ENCODE measurements at places on chromosomes 2 and 18.

DNA sequence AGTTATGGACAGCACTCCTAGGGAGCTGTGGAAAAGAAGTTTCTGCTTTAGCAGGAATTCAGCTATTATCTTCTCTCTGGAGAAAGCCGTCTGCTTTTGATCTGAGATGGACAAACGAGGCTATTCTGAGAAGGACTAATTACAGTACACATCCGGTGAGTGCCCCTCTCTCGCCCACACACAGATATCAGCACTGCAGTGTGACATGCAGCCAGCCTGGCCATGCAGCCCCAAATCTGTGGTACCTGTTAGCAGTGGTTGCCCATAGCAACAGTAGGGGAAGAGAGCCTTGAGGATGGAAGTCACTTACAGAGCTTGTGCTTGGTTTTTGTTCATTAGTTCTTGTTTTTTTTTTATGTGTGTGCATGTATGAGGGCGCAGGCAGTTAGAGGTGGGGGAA is 73.9 kb upstream of the TRIB2 start:
- DNase-seq, result no peak

GRCh38 chr18:25830787-25831186 is 259.6 kb downstream of the SS18 start:
- no peak for DNase-seq

DNA sequence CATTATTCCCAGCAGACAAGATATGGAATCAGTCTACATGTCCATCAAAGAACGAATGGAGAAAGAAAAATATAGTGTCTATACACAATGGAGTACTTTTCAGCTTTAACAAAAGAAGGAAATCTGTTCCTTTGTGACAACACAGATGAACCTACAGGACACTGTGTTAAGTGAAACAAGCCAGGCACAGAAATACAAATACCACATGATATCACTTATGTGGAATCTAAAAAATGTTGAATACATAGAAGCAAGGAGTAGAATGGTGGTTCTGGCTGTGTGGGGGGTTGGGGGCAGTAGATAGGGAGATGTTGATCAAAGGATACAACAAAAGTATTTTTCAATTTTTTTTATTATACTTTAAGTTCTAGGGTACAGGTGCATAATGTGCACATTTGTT is 347.7 kb upstream of the MAP2 start:
- no peak for DNase-seq

DNA sequence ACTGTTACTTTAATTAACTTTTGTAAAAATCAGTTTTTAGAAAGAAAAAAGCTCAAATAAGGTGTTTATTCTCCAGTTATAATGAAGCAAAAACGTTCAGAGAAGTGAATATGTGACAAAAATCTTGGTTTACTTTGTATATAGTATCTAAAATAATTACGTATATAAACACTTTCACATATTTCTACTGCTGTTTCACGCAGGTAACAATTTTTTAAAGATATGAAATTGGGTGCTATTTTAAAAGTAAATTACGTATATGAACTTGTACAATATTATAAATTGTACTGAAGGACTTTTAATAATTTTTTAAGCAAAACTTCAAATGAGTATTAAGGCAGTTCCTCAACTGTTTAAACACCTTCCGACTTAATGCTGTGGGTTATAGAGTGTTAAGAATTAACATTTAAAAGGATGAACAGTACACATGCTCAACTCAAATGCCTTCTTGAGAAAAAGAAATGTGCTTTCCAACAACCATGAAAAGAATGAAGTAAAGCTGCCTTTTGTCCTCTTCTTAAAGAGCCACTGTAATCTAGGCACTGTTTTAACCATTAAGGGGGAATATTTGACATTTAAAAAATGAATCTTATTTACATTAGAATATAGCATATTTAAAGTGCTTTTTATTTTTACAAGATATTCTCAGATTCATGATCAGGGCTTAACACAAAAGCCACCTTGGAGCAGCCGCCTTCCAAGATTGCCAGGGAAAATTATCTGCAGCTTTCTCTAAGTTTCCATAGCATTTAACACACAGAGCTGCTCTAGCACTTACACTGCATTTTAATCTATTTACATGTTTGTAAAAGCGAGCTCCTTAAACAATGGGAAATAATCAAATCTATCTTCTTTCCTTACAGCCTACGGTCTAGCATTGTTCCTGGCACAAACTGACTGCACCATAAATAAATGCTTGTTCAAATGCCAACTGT is 56.5 kb upstream of the CDKL4 start:
- no peak for DNase-seq

GRCh38 chr2:110866466-110866865 is 134.1 kb downstream of the ACOXL start:
- DNase-seq, result no peak

GRCh38 chr18:31447530-31448191 is at the start of gene DSG3:
TSS of gene DSG3 (plus strand) at chr18:31447741. CDS start at chr18:31447878, 137 bp downstream.
- no peak for DNase-seq

DNA sequence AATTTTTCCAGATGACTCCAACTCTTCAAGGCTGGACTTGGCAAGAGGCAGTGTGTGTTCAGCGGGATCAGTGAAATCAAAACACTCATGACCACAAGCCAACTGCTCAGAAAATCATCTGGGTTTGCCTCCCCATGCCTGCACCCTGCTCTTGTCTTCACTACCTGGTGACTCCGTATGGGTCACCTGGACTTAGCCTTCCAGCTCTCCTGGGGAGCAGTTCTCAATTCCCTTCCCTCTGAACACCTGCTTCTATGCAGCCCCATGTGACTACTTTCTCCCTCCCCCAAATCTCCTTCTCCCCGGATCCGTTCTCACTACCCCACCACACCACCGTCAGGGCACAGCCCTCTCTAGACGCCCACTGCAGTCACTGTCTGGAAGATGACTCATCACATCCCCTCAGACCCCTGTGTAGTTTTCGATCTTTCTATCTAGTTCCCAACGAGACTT is 130.2 kb upstream of the ID2 start:
- DNase-seq, result no peak

DNA sequence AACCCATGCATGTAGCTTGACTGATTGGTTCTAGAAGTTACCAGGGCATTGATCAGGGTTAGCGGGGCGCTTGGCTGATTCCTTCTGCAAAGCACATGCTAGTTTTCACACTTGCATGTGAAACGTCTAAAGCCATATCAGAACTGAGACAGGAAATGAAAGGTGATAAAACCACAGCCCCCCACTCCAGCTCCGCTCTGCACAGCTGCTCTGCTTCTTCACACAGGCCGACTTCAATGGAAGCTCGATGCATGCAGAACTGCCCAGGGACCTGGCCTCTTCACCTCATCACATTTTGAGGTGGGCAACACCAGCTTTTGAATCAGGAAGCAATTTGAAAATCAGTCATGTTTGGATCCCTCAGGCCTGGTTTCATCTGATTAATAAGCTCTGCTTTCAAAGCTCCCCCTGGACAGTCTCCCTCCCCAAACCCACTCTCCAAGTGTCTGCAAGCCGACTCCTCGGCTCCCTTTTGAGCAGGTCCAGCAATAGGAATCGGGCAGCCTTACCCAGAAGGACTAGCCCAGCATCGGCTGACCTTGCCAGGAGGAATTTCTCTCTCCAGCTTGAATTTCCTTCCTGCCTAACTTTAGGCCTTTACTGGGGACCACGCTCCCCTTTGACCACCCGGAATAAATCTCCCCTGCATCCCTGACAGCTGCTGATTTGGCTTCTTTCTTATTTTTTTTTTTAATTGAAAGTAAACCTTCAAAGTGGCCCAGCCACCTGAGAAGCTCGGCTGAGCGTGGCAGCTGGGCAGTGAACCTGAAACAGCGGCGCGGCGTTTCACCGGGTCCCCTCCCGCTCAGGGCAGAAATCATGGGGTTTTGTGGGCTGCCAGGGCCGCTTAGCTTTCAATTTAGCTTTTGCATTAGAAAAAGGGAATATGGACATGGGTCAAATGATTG is 31.7 kb downstream of the HRH4 start:
- no peak for DNase-seq

GRCh38 chr2:119389615-119390306 is 23.0 kb downstream of the DBI start:
- DNase-seq, result peak; percentile 8

- DNase-seq, result no peak
Observed at GRCh38 chr2:111169268-111169667, 48.6 kb downstream of the BCL2L11 start.

GRCh38 chr2:219803294-219803693 is 175.9 kb downstream of the SLC4A3 start:
- DNase-seq, result no peak

DNA sequence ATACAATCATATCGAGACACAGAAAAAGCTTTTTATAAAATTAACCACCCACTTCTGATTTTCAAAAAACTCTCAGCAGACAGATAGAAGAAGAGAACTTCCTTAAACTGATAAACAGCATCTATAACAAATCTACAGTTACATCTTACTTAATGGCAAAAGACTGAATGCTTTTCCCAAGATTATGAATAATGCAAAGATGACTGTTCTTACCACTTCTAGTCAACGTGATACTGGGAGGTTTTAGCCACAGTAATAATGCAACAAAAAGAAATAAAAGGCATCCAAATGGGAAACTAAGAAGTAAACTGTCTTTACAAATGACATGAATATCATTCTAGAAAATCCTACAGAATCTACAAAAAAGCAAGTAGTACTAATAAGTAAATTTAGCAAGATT is 58.0 kb upstream of the TMEM247 start:
- DNase-seq, result no peak

DNA sequence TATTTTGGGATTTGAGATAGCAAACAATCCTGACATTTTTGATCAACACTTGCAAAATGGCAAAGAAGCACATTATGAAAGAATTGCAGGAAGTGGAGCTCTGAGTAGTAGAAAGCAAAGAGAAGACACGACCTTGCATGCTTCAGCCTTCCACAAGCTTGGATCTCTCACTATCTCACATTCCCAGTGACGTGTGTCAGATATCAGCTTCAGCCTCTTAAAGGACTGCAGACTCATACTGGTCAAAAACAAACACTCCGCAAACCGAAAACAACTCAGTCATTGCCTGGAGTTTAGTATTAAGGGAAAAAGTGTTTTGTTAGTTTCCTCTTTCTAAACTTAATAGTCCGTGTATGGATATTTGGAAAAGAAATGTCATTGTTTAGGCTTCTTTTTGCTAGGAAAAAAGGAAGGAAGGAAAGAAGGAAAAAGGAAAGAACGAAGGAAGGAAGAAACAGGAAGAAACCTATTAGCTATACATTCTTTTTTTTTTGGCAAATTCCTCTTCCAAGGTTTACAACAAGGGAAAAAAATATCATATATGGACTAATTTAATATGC is 32.6 kb upstream of the SLC40A1 start:
- no peak for DNase-seq
